Stimulated activated CD4-positive, alpha-beta T cell treated with anti-CD3 and anti-CD28 coated beads, Interleukin-4, amount 100 ng/mL, for 1 hour (primary cell): ENCODE measurements at places on chromosomes 2 and 18.
A peak's percentile ranks its signal among the peaks of the same experiment; 100 is the strongest.

DNA sequence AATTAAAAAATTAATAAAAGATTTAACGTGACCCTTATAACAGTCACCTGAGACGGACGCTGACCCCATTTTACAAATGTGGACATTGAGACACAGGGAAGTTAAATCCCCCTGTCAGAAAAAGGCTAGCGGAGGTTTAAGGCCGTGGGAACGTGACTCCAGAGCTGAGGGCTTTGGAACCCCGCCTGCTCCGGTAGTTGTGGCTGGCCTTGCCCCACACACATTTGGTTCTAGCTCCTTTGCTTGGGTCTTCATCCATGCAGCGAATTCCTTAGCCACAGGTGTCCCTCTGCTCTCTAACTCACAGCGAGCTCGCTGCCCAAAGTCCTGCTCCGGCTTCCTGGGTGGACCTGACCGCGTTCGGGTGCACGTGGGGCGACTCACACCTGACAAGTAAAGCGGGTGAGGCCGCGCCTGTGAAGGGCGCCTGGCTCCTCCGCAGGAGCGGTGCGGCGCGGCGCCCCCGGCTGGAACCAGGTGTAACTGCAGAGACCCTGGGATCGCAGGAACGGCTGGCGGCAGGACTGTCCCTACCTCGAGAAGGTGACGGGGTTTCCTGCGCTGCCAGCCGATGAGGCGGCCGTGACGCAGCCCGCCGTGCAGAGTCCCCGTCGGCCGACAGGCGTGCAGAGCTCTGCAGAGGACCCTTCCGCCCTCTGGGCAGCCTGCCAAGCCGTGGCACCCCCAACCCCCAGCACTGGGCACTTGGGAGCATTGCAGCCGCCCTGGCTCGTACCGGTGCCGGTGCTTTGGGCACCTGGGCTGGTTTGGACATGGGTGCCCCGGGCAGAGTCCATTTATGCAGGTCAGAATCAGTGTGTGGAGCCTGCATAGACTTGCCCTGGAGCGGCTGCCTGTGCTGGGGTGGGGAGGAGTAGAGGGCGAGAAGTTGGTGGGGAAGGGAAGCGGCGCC, 2.4 kb upstream of the PROC start:
- peak; percentile 82 for DNase-seq

- no peak for DNase-seq
Measured at GRCh38 chr2:62216113-62216512, 20.2 kb downstream of the B3GNT2 start.

GRCh38 chr2:69936906-69937305, 22.0 kb downstream of the MXD1 start:
- DNase-seq: no peak

- peak; percentile 35 for DNase-seq
Measured at GRCh38 chr2:112155331-112156151, 17.4 kb downstream of the FBLN7 start.

- no peak for DNase-seq
Measured at GRCh38 chr18:37563931-37564392, 1.6 kb downstream of the CELF4 start.

DNA sequence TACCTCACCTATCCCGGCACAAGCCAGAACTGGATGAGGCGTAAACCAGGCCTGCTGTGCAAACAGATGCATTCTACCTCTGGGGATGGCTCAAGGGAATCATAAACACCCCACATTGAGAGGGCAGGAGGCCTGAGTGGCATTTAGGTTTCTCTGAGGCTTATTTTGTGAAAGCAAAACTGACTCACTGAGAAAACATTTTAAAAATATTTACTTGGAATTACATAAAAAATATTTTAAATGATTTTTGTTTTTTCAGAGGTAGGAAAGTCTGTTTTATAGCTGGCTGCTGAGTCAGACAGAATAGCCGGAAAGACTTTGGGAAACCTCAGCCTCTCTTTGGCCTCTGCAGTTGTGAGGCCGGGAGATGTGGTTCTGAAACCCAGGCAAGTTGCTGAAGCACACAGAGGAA, 244.1 kb downstream of the NCKAP5 start:
- DNase-seq: no peak

- DNase-seq: no peak
Measured at GRCh38 chr2:67389286-67389685, 7.8 kb upstream of the ETAA1 start.

DNA sequence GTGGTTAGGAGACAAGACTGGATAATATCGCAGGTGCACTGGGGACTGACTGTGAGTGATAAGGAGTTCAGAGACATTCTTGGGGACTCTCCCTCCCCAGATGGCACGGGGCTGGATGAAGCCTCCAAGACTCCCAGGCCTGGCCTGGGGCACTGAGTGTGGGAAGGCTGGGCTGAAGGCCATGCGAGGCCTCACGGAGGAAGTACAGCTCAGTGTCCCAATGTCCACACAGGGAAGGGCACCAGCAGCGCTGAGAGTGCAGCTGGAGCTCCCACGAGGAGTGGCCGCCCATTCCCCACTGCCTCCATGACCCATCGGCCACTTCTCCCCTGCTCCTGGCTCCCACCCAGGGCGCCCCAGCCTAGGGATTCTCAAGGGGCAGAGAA, 6.5 kb downstream of the MFSD2B start:
- DNase-seq: no peak

GRCh38 chr2:80545420-80546210, 241.1 kb upstream of the LRRTM1 start:
- DNase-seq: no peak

DNA sequence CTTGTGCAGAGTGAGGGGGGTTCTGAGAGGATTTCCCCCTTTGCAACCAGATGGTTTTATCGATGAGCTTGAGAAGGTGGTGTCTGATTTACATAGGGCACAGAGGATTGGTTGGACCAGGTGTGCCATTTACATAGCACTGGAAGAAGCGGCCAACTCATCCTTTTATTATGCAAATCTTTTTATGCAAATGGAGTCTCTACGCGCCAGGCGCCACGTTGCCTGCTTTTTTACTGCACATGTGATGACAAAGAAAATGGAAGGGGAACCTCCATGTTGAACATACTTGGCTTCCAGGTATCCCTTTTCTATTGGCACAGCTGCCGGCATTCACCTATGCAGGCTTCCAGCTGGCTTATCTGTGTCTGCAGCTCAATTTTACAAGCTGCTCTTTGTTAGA, 18.4 kb upstream of the TXNL4A start:
- DNase-seq: no peak

DNA sequence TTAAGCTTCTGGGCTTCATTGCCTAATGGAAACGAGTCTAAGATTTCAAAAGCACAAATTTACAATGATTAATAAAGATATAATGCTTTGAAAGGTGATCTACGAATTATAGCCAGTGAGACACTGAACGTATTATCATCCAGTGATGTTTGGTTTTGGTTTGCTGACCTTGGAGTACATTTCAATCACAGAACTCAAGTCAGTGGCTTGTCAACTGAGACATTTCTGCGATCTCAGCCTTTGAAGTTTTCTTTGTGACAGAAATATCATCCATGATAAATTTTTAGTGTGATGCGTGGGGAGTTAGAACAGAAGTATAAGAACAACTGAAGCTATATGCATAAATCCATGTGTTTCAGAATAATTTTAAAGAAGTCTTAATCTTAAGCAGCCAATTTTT, 263.8 kb downstream of the TCF4 start:
- DNase-seq: no peak

DNA sequence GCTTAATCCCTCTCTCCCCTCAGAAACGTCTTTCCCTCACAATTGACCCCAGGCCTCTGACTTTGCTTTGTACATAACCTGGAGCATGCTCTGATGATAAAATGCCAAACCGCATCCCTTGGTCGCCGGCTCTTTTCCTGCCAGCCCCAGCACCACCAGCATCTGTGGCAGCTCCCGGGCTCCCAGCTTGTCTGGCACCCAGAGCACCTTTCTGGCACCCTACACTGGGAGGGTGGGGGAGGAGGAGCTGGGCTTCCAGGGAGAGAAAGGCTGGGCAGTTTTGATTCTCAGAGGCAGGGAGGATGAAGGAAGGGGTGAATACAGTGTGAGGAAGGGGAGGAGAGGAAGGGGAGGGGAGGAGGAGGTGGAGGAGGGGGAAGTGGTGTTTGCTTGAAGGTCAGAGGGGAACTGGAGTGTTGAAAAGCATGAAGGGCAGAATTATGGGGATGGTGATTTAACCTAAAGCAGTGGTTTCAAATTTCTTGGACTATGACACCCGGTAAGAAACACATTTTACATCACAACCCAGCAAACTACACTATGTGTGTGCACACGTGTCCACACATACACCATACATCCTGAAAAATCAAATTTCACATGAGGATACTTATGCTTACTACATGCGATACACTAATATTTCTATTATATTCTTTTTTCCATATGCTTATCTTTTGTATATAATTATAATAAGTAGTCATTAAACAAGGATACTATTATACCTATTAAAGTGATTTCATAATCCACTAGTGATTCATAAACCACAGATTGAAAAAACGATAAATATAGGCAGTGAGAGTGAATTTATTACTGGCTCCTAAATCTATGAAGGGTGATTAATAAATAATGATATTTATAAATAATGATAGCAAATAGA, 30.0 kb upstream of the IGFBP2 start:
- DNase-seq: no peak

DNA sequence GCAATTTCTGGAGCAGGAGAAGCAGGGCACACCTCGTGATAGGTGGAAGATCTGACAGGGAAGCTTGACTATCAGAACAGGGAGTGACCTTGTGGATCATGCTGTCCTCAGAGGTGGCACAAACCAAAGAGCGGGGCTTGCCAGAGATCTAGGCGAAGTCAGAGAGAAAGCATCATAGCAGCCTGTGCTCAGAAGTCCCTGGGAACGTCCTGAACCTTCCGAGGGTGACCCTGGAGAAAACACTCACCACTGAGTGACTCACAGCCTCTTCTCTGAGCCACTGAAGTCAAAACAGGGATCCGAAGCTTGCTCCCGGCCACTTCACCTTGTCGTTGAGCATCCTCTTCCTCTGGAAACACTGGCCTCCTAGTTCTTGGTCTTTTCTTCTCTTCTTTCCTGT, 56.7 kb downstream of the IL1R2 start:
- no peak for DNase-seq

GRCh38 chr2:102273619-102274211, 37.6 kb upstream of the IL1RL1 start:
- no peak for DNase-seq

GRCh38 chr2:152942940-152943440, 224.6 kb downstream of the ARL6IP6 start:
- DNase-seq: no peak

DNA sequence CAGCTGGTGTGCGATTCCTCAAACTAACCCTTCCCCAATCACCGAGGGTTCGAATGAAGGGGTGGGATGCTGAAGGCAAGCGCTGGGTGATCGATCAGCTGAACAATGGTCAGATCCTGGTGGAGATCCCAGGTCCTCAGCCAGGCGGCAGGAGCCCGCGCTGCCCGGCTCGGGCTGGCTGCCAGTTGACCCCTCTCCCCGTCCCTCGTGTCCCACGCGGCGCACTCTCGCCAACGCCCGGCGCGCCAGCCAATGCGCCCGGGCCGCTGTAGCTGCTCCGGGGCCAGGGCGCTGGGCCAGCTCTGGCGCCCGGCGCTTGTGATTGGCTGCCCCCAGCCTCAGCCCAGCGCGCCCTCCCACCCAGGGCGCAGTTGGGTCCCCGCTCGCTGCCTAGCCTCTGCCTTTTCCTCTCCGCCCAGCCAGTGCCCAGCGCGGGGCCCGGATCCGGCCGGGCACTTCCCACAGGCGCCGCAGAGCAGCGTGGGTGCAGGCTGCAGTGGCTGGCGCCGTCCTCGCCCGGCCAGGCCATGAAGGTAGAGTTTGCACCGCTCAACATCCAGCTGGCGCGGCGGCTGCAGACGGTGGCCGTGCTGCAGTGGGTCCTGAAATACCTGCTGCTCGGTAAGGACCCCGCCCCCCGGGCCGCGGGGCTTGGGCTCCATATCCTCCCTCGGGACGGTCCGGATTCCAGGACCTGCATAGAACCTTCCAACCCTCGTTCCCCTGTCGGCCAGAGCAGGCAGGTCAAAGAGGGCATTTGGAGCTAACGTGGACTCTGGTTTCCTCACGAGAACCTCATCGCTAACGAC, at the start of gene MOGAT1:
TSS of gene MOGAT1 (plus strand) at position 400 of the 809 bp plus-strand sequence. CDS start at position 528, 128 bp downstream.
- DNase-seq: no peak

- DNase-seq: no peak
Measured at GRCh38 chr2:13758412-13758811, 874.1 kb upstream of the LRATD1 start.

- DNase-seq: no peak
Measured at GRCh38 chr2:49042488-49042887, 111.8 kb downstream of the FSHR start.

- no peak for DNase-seq
Measured at GRCh38 chr2:151808258-151809072, 19.8 kb downstream of the ARL5A start.

DNA sequence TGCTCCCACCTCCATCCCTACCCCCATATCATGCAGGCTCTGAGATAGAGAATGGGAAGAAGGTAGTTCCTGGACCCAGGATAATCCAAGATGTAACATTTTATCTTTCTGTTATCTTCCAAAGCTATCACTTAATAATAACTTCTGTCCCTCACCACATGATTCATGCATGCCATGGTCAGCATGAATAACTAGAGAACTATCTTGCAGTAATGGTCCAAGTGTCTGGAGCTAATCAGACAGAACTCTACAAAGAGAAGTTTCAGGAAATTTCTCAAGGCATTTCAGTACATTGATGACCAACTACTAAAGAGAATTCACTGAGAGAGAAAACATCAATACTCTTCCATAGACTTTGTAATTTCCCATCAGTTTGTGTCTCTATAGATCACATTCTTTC, 1469.7 kb upstream of the PIK3C3 start:
- no peak for DNase-seq

GRCh38 chr2:184452907-184453306, 145.4 kb upstream of the ZNF804A start:
- no peak for DNase-seq

DNA sequence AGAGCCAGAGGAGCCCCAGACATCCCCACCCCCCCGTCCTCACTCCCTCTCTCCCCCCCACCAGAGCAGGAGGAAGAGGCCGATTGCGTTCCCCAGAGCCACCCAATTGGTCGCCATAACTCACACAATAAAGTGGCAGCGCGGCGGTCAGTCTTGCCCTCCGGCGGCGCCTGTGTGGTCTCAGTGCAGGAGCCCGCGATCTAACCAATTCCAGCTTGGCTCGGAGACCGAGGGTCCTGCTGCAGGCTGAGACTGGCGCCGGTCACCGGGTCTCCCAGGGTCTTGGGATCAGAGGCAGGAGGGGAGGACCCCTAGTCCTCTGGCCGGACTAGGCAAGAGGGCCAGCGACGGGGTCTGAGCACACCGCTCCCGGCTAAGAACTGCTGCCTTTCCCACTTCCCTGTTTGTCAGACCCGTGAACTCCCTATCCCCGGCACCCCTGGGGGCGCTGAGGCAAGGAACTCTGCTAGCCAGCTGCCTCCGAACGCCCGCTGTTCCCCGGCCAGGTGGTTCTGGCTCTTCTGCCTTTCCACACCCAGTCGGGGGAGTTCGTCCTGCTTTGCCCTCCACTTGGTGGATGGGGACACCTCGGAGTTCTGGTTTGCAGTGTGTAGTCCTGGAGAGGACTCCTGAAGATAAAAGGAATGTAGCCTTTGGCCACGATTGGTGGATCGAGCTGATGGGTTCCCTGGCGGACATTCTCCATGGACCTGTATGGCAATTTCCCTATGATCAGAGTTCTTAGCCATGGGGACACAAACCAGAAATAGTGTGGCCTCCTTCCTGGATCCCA, 1.0 kb upstream of the HOXD12 start:
- no peak for DNase-seq
